ENCODE measurements at places on chromosomes 11 and 22. TPM values are rescaled to one million over a fixed set of nuclear protein-coding genes. Genes with fewer than 3 reads are reported as not detected.

DNA sequence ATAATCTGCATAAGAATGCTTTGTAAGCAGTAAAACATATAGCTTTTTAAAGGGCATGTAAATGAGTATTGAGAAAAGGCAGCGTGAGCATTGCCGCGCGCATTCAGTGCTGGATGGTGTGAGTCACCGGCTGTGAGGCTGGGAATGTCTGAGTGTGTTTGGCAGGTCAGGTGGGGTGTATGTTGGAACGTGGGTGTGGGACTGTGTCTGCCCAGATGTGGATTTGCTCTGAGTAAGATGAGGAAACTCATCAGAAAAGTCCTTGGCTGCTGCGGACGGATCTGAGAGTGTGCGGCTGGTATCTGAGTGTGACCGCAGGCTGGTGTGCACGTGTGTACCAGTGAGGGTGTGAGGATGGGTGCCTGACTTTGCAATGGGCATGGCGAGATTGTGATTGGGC lies 66.2 kb upstream of the NECTIN1 start:
- no peak for DNase-seq

VSIG10L2 gene
- total RNA-seq = not detected

DNA sequence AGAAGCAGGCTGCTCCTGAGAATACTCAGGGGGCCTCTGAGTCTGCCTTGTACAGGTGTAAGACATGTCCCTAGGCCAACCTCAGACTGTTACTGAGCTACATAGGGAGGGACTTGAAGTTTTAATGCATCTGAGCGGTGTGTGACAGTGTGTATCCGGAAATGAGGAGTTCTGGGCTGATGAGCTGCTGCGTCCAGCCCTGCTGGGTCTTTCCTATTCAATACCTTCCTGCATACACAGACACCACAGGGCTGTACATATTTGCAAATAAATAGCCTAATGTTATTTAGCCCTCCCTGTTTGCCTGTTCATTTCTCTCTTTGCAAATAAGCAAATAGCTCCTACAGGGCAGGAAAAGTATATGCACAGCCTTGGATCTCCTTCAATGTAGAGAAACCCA lies 134.7 kb upstream of the KIRREL3 start:
- H3K36me3 ChIP-seq = no peaks in the 10 kb centered on the region
- H3K27ac ChIP-seq = no peak overlapping the region
- no peak overlapping the region for H3K4me3 ChIP-seq
- no peaks in the 10 kb centered on the region for H3K4me1 ChIP-seq

GRCh38 chr11:115672999-115673411 lies 168.8 kb upstream of the CADM1 start:
- H3K36me3 ChIP-seq = no peaks in the 10 kb centered on the region
- DNase-seq = no peak
- no peaks in the 10 kb centered on the region for H3K27me3 ChIP-seq
- H3K4me1 ChIP-seq = no peaks in the 10 kb centered on the region
- no peak overlapping the region for H3K4me3 ChIP-seq
- no peak overlapping the region for H3K27ac ChIP-seq

UBQLN3 gene
- total RNA-seq = 0.32 TPM

GRCh38 chr11:12721816-12722604 lies 47.8 kb downstream of the TEAD1 start:
- H3K4me3 ChIP-seq = no peak overlapping the region
- H3K27ac ChIP-seq = no peak overlapping the region
- no peaks in the 10 kb centered on the region for H3K36me3 ChIP-seq
- no peak for DNase-seq

Measured in naive thymus-derived CD4-positive, alpha-beta T cell (primary cell).